ENCODE measurements at places on chromosomes 5 and 9.
A peak's percentile ranks its signal among the peaks of the same experiment; 100 is the strongest.

DNA sequence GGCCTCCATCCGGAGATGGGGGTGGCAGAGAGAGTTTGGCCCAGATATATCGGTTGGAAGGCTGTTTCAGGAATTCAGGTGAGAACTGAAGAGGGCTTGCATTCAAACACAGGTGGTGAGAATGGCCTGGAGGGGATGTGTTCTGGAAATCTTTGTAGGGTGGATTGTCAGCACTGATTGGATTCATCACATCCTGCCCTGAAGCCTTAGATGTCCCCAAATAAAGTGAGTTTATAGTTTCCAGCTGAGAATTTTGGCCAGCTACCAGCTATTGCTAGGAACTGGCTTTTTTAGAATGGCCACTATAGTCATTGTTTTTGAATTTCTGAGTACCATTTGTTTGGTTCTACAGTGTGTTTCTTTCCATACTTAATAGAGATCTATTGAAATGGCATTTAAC, 46.1 kb upstream of the ANKH start:
- DNase-seq, result no peak

DNA sequence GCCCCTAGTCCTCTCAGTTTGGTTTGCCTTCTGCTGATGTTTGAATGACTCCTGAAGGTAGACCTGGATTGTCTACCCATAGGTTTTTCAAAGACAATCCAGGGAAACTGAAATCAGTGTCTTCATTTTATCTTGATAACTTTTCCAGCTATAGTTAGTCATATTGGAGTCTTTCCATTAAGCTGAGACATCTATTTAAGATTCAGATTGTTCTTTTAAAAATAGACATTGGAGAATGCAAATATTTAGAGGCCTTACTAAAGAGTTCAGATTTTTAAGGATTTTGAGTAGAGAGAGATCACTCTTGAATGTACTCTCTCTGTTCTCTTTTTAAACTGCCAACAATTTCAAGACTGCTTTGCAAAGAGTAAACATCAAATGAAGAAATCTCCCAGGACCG, 69.1 kb downstream of the GDNF start:
- no peak for DNase-seq

- no peak for DNase-seq
Measured at GRCh38 chr5:75062925-75063531, 10.7 kb upstream of the GCNT4 start.

- DNase-seq, result no peak
Measured at GRCh38 chr9:4585135-4585534, 77.0 kb upstream of the PLPP6 start.

GRCh38 chr5:178106086-178106485, 7.2 kb upstream of the N4BP3 start:
- no peak for DNase-seq

GRCh38 chr5:132369474-132370180, at the start of gene SLC22A5:
Gene SLC22A5 (plus strand): TSS chr5:132369710. CDS start chr5:132369973, 263 bp downstream.
- no peak for DNase-seq

DNA sequence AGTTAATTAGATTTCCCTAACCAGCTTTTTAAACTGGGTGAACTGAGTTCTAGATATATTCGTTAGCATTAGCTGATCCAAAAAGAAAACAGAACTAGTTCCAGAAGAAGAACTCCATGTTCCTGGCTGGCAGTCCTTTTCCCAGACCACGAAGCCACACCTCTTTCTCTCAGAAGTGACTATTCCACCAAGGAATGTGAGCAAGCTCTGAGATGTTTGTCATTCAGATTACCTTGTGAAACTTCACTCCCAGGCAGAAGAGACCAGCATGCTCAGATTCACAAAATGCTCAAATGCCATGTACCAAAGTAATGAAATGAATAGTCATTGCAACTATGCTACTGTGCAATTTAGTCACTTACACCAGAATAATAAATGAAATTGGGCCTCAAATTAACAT, 4.4 kb upstream of the SSBP2 start:
- DNase-seq, result no peak

DNA sequence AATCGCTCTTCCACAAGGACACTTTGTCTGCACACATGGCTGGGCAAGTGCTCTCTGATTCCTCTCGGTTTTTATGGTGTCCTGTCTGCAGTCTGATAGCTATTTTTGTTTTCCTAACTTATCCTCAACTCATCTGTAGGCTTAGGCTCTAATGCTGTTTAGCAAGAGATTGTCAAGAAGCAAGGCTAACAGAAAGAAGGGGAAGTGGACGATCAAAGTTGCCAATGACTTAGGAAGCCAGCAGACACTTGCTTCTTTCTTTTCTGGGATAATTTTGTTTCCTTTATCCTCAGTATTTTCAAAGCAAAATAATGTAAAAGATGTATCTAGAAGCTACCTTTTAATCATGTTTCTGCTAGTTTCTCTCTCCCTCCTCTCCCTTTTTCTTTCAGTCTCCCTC, 130.7 kb downstream of the PRKACG start:
- DNase-seq, result no peak

DNA sequence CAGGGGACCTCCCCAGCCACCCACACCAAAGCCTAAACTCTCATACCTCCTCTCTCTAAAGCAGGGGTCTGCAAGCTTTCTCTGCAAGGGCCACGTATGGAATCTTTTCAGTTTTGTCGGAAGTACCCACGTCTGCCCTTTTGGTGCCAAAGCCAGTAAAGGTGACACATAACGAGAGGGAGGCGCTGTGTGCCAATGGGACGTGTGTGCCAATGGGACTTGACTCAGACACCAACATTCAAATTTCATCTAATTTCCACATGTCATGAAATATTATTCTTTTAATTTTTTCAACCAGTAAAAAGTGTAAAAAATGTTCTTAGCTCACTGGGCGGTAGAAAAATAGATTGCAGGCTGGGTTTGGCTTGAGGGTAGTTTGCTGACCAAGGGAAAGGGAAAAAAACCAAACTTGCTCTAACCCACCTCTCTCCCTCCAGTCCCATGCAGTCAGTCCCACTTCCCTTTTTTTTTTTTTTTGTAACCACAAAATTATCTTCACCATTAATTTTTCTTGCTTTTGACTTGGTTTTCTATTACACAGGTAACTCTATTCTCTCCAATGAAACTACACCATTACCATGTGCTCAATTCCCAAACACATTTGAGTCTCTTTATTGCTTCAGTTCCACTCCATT, 25.5 kb downstream of the OR2V1 start:
- no peak for DNase-seq

GRCh38 chr5:147997486-147997885, 66.3 kb upstream of the SPINK5 start:
- no peak for DNase-seq

DNA sequence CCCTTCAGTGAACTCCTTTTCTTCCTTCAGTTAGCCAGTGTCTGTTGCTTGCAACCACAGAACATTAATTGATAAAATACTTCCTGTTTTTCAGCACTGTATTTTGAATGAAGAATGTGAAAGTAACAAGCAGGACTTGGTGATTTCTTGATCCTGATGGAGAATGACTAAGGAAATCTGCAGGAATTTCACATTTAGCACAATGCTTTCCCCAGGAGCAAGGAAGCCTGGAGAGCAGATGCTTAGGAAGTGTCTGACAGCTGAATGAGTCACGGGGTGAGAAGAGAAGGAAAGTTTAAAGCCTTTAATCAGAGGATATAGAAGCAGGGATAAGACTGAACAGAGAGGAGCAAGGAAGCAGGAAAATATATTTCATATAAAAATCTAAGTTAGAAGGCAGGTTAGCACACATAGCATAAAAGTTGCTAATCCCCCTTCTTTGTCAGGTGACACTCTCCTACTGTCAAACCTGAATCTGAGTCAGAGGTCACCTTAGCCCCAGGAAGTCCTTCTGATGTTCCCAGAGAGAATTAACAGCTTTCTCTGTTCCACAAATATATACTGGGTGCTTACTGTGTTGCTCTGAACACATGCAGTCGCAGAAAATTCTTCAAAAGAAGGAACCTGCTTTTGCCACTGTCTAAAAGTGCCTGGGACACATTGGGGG, 59.7 kb downstream of the GNA14 start:
- no peak for DNase-seq

DNA sequence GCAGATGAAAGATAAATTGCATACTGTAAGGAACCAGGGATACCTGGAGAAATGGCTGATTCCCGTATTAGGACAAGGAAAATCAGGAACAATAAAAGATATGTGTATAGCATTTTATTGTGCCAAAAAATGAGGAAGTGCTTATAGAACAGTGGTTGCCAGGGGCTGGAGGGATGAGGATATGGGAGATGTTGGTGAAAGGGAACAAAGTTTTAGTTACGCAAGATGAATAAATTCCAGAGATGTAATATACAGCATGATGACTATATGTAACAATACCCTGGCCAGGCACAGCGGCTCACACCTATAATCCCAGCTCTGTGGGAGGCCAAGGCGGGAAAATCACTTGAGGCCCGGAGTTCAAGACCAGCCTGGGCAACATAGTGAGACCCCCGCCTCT, 101.8 kb downstream of the CDK5RAP2 start:
- no peak for DNase-seq

GRCh38 chr5:73966451-73966850, 340.5 kb downstream of the ARHGEF28 start:
- DNase-seq, result no peak

DNA sequence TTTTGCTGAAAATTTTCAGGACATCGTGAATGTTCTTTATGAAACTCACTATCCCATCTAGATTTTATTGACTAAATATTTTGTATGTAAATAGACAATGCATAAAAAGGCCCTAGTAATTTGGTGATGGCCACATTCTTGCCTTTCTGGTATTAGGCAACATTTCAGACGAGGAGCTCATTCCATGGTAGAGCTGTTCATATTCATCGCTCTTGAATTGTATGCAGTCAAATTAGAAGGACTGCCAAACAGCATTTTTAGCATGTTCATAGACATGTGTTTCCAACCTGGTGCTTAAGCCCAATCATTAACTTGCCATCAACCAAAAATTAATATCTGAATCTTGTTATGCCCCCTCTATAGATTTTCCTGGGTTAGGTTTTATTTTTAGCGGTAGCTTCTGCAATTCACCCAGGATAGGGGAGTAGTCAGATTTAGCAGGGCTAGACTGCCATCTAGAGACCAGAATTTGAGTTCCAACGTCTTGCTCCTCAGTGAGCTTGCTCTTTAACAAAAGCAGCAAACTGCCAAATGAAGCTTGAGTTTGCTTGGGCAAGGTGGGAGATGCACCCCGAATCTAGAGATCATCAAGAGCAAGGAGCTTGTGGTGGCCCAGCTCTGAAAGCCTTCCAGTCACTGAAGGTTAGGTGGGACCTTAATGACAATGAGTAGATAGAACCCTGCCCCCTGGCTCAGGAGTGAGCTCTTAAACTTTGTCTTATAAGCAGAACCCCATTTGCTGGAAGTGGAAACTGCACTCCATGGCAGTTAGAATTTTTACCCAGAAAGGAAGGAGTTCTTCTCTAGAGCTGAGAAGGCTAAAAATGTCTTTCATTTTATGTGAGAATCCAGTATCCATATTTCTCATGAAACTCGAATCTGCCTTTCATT, 456.2 kb downstream of the RASEF start:
- DNase-seq, result peak; percentile 12

- no peak for DNase-seq
Measured at GRCh38 chr5:73278693-73279092, 105.7 kb downstream of the TMEM174 start.

- DNase-seq, result no peak
Measured at GRCh38 chr9:69003051-69003450, 10.9 kb downstream of the PRKACG start.

- no peak for DNase-seq
Measured at GRCh38 chr5:116813906-116814305, 239.3 kb upstream of the SEMA6A start.

DNA sequence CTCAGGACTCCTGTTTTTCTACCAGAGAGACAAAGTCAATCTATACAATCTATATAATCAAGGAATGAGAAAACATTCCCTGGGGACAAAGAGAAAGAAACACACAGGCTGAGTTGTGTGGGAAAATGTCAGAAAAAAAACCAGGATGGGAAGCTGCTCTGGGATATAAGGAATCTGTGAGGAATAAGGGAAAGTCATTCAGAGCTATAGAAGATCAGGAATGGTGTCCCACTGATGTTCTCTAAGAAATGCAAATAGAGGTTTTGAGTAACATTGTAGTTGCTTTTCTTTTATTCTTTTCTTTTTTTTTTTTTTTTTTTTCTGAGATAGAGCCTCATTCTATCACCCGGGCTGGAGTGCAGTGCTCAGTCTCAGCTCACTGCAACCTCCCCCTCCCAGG, 605.9 kb upstream of the KLF4 start:
- no peak for DNase-seq

DNA sequence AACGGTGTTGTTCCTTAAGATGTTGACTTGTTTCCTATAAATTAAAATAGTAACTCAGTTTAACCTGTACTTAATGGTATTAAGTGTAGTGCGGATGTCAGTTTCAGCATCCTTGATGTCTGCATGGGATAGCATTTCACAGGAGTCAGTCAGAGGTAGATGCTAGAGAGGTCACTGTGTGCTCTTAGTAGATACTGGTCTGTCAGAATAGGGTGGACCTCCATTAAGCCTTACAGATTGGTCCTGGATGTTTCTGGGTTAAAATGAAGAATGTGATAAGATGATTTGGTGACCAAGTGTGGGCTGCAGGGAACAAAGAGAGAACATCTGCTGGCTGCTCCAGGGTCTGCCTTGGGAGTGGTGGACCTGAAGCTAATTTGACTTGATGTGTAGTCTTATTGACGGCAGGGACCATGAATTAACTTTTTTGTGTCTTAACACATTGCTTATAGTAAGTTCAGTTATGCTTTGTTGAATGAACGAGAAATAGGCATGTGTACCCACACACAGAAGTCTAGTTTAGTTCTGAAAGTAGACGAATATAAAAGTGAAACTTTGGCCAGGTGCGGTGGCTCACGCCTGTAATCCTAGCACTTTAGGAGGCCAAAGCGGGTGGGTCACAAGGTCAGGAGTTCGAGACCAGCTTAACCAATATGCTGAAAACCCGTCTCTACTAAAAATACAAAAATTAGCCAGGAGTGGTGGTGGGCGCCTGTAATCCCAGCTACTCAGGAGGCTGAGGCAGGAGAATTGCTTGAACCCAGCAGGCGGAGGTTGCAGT, 12.5 kb downstream of the RAB24 start:
- no peak for DNase-seq

DNA sequence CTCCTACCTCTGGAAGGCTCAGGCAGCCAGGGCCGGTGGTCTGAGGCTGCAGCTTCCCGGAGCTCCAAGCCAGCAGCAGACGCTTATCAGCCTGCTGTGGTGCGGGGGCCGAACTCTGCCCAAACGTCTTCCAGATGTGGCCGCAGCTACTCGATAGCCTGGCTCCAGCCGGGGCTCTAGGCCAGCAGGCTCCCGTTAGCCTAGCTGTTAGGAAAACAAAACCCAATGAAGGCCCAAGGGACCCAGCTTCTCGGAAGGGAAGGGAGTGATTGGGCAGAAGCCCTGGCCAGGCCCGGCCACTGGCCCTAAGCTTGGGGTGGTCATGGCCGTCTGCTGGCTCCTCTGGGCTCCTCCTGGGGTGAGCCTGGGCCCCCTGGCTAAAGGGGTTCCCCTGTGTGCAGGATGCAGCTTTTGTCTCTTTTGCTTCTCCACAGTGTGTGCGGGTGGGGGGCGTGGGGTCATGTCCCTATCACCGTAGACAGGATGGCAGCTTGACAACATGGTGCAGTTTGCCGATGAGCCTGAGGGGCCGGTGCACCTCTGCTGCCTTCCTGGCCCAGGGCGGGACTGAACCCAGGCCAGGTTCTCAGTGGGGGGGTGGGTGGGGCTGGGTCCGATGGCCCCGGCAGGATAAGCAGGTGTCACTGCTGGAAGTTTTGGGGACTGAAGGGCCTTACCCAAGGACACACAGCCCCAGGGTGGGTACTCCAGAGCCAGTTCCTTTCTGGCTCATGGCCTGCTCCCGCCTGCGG, 18.7 kb downstream of the MYMK start:
- no peak for DNase-seq

- DNase-seq, result no peak
Measured at GRCh38 chr9:98161851-98162250, 30.6 kb downstream of the CORO2A start.

Data from NCI-H446 treated with DMSO at 0.1 percent for 48 hours (cell line).